AG09319 (cell line): ENCODE measurements at places on chromosomes 2 and 18.

DNA sequence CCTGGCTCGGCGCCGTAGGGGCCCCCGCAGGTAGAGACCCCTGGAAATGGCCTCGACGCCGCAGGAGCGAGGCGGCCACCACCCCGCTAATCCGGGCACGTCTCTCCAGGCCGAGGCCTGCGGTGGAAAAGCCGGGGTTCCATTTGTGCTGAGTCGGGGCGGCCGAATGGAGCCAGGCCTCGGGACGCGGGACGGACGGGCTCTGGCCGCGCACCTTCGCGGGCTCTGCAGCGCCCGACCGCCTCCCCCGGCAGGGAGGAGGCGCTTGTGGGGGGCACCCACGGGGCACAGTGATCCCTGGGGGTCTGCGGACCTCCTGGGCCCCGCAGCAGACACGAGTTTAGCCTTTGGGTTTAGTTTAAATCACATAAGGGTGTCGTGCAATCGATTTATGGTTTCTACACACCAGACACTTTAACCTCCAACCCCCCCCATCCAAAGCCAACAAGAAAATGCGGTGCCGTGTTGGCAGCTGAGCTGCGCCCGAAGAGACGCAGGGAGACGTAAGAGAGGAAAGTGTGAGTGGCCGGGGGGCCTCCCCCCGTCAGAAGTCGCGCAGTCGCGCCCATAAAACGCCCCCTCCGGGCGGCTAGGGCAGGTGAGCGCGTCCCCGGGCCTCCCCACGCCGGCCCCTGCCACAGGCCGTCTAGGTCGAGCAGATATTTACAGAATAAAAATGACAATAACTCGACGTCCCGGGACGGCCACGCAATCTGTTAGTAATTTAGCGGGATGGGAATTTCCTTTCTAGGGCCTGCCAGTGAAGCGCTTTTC is 1.0 kb upstream of the NFATC1 start:
- DNase-seq = no peak

DNA sequence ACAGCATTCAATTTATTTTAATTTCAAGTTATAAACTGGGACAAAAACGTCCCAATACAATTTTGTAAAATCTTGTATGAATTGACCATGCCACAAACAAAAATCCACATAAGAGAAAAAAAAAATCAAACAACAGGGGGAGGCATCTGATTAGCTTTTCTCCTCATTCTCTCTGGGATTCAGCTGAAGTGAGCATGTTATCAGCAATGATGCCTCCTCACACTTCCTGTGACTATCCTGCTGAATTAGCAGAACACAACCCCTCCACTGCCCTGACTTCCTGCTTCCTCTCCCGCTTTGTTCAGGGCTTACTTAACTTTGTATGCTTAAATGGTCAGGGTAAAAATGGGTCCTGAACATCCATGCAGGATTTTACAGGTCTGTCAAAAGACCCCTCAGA is 132.2 kb upstream of the ITGB6 start:
- DNase-seq = no peak

DNA sequence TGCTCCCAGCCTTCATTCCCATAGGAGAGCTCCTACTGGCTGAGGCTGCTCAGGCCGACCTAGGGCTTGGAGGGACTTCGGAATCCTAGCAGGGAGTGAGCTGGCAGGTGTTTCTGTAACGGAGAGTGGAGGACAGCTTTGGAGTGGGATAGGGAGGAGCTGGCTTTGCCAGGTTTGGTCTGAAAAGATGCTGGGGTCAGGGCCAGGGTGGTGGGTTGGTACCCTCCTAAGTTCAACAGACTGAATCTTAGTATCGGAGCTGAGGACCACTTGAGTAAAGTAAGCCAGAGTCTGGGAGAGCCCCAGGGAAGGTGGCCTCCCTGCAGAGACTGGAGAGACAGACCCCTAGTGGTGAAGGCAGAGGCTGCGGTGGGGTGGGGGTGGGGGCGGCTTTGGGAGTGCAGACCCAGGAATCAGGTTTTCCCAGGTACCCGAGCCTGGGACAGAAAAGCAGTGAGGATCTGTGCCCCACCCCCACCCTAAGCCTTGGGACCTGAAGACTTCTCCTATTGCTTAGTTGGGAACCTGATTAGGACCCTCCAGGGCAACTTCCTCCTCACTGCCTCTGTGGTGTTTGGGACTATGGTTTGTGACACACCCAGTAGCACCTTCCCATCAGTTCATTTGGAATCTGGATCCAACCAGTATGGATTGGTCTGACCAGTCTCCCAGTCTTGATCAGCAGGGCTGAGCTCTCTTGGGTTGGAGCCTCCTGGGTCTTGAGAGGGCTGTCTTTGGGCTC is 3.0 kb downstream of the CNNM4 start:
- DNase-seq = no peak

DNA sequence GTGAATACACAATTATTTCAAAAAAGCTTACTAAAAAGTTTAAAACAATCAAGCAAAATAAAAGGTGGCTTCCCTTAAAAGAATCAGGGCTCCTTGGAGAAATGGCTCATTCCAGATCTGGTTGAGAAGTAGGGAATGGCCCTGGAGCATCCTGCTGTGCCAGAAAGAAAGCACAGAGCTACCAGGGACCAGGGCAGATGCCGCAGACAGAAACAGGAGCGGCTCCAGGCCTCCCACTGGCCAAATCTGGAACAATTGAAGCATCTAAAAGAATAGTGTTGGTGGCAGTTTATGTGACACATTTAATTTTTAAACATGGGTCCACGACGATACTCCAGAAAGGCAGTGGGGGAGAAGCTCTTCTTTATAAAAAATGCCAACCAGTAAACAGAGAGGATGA is 75.5 kb downstream of the GBX2 start:
- no peak for DNase-seq

DNA sequence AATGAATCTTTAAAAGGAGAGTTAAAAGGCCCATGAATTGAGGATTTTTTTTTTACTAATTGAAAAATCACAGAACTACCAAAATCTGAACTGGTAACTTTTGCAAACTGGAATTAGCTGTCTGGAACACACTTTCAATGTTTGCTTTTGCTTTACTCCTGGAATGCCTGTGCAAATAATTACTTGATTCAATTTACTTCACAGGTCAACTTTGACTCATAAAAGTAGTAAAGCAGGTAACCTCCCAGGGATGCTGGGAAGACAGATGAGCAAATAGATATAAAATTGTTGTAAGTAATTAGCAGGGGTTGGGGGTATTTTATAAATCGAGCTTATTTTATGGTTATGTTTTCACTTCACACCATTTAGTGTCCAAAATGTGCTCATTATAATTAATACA is 398.3 kb upstream of the HNRNPA3 start:
- no peak for DNase-seq

GRCh38 chr2:112916145-112916571 is 5.2 kb downstream of the IL37 start:
- no peak for DNase-seq

DNA sequence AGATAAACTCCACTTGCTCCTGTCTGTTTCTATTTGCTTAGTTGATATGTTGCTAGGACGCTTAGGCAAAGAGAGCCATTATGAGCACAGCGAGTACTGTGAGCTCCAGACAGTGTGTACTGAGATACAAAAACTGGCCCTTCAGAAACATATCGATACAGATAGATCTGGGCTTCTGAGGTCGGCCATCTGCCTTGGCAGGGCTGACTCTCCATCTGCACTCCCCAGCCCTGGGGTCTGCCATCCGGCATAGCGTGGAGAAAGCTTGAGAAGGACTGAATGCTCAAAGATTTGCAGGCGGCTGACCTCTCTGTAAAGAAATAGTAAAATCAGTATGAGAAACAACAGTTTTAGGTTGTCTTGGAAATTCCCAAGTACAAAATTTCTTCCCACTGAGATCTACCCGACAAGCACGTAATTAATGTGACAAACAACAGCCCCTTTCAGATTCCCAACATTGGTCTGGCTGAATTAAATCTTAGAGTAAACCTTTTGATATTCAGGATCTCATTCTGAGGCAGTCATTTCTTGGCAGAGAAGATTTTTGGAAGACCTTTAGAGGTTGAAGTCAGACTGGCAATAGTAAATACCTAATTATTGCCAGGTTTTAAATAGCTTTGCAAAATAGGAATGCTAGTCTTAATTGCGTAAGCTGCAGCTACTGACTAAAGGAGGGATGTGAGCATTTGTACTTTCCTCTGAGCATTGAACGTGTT is 127.4 kb downstream of the CHST9 start:
- DNase-seq = no peak

DNA sequence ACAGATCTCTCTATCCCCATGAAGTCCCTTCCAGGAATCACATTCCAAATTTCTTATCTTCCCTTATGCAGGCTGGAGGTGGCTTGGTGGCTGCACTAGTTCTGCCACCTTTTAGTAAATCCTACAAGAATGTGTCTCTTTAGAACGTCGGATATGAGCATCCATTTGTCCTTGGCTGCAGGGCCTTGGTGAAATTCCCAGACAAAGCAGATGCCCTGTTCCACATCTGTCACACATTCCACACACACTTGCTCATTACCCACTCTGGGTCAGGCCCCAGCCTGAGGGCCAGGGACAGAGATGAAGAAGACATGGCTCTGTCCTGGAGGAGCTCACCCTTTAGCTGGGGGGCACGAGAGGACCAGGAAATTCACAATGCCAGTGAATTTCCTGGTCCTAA is 31.2 kb upstream of the GPR17 start:
- no peak for DNase-seq

DNA sequence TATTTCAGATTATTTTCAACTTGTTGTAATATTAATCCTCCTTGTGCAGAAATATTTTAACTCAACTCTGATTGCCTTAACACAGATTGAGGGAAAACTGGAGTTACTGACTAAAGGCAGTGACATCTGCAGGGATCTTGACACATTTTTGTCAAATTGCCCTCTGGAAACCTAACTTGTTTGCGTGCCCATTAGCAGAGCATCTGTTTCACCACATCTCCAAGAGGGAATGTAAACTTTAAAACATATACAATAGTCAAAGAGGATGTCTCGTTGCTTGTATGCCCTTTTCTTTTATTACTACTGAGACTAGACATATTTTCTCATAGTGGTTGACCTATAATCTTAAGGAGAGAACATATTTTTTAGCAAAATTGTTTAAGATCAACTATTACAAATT is 14.2 kb downstream of the INPP1 start:
- no peak for DNase-seq

GRCh38 chr2:34578641-34579040 is 979.5 kb upstream of the FAM98A start:
- DNase-seq = no peak

GRCh38 chr2:240840435-240841060 is 20.5 kb upstream of the KIF1A start:
- no peak for DNase-seq

DNA sequence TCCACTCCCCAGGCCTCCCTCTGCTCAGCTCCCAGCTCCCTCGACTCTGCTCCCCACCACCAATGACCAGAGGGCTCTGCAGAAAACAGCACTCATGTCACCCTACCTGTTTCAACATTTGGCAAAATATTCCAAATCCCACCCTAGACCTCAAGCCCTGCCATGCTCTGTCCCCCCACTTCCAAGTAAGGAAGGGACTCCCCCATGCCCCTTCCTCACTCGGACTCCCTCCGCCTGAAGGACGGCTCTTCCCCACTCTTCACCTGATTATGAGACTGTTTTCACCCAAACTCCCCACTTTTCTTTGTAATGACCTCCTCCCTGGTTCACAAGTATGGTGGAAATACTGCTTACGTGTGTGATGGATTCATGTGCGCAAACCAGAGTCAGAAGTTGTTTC is 208.4 kb downstream of the MGAT5 start:
- DNase-seq = no peak

- DNase-seq = no peak
Measured at GRCh38 chr2:47346107-47346506, 56.8 kb upstream of the MSH2 start.

- DNase-seq = no peak
Measured at GRCh38 chr2:106144621-106145331, 49.3 kb downstream of the UXS1 start.

GRCh38 chr2:130377491-130377890 is 21.6 kb downstream of the PTPN18 start:
- DNase-seq = no peak

GRCh38 chr2:179311101-179311500 is 46.5 kb upstream of the SESTD1 start:
- no peak for DNase-seq

- no peak for DNase-seq
Measured at GRCh38 chr2:71620851-71621251, 167.5 kb downstream of the DYSF start.

- DNase-seq = no peak
Measured at GRCh38 chr18:11943551-11943950, 35.4 kb upstream of the MPPE1 start.

DNA sequence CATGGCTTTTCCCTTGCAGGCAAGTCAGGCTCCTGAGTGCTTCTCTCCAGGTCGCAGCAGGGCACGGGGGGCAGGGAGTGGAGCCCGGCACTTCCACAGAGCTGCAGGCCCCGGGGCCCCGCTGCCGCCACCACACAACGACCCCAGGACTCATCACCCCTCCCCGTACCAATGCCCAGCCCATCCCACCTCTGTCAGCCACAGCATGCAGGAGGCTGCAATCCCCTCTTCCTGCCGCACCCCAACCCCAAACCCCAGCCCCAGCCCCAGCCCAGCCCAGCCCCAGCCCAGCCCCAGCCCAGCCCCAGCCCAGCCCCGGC is 288.0 kb downstream of the NDUFA10 start:
- DNase-seq = no peak
